ENCODE measurements at places on chromosomes 4 and X. TPM values are rescaled to one million over a fixed set of nuclear protein-coding genes. Genes with fewer than 3 reads are reported as not detected.

DNA sequence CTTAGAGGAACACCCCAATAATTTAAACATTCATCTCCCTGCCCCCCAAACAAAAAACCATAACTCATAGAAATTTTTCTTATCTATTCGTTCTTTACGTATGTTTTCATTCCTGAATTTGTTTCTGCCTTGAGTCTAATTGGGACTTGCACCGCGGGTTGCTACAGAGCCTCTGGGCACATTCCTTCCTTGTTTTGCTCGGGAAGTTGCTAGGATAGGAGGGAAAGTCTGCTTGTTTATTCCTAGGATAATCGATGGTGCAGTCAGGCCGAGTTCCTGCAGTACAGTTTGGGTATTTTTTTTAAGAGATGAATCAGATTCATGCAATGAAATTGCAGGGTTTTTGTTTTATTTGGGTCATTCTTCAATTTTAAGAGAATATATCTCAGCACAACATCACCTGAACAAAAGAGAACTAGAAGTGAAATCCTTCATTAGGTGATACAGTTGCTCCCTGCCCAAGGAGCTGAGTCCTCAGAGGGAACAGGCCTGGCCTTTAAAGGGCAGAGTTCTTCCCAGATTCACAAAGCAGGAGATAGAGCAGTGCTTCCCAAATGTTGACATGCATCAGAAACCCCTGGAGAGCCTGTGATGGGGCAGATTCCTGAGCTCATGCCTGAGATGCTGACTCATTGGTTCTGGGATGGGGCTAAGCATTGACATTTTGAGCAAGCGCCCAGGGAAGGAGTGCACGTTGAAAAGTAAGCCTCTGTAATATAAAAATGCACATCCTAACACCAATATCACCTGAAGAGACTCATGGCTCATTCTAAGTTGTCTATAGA lies 114.9 kb upstream of the FAM9B start:
- H3K27ac ChIP-seq: peak overlapping the region; percentile 96
- H3K36me3 ChIP-seq: no peaks in the 10 kb centered on the region
- no peak overlapping the region for H3K4me3 ChIP-seq
- peaks cover 11% of the 10 kb centered on the region for H3K4me1 ChIP-seq
- peak; percentile 71 for DNase-seq
- no peaks in the 10 kb centered on the region for H3K27me3 ChIP-seq

GAR1 gene
- 4.4 TPM for total RNA-seq

ENAM gene
- total RNA-seq: under 0.01 TPM

- no peaks in the 10 kb centered on the region for H3K4me1 ChIP-seq
- H3K36me3 ChIP-seq: no peaks in the 10 kb centered on the region
- no peaks in the 10 kb centered on the region for H3K27me3 ChIP-seq
- no peak for DNase-seq
- no peak overlapping the region for H3K27ac ChIP-seq
- H3K4me3 ChIP-seq: no peak overlapping the region
These were observed 1950.9 kb upstream of the TENM3 start for GRCh38 chr4:180292339-180292738.

- peaks cover 2% of the 10 kb centered on the region for H3K4me1 ChIP-seq
- H3K4me3 ChIP-seq: no peak overlapping the region
- no peaks in the 10 kb centered on the region for H3K27me3 ChIP-seq
- no peak for DNase-seq
These were observed 3.5 kb downstream of the FAT1 start for GRCh38 chr4:186719925-186720694.

BEX5 gene
- total RNA-seq: not detected

DNA sequence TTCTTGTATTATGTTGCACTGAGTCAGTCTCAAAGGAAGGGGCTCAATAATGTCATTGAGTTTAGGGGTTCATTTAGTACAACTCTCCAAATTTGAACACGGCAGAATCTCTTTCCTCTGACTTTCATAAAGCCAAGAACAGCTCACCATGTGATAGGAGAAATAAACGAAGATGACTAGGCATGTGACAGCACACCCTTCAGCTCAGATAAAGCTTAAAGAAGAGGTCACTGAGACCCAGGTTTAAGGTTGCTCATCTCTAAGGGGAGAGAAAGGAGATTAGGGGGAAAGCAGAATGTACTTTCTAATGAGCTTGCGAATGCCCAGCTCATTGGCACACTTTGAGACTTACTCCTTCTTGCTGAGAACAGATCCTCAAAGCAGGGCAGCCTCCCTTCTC lies 89.0 kb downstream of the PLAC1 start:
- H3K27ac ChIP-seq: no peak overlapping the region
- H3K36me3 ChIP-seq: no peaks in the 10 kb centered on the region
- no peak for DNase-seq
- no peak overlapping the region for H3K4me3 ChIP-seq

DNA sequence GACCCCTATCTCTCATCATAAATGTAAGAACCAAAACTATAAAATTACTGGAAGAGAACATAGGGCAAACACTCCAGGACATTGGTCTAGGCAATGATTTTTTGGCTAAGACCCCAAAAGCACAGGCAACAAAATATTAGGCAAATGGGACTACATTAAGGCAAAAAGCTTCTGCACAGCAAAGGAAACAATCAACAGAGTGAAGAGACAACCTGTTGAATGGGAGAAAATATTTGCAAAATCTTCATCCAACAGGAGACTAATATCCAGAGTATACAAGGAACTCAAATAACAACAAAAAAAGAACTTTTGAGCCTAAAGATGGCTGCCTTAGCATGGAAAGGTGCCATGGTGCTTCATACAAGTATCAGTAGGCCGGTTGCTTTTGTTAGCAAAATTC lies 111.1 kb upstream of the FMR1 start:
- H3K4me3 ChIP-seq: no peak overlapping the region
- H3K4me1 ChIP-seq: no peaks in the 10 kb centered on the region
- no peak overlapping the region for H3K27ac ChIP-seq
- H3K36me3 ChIP-seq: no peaks in the 10 kb centered on the region

ASB11 gene
- total RNA-seq: not detected

SH2D1A gene
- total RNA-seq: not detected

GRCh38 chr4:27886120-27886519 lies 1025.5 kb downstream of the STIM2 start:
- no peaks in the 10 kb centered on the region for H3K4me1 ChIP-seq
- DNase-seq: no peak
- H3K36me3 ChIP-seq: no peaks in the 10 kb centered on the region
- H3K27ac ChIP-seq: no peak overlapping the region
- no peak overlapping the region for H3K4me3 ChIP-seq
- no peaks in the 10 kb centered on the region for H3K27me3 ChIP-seq

DNA sequence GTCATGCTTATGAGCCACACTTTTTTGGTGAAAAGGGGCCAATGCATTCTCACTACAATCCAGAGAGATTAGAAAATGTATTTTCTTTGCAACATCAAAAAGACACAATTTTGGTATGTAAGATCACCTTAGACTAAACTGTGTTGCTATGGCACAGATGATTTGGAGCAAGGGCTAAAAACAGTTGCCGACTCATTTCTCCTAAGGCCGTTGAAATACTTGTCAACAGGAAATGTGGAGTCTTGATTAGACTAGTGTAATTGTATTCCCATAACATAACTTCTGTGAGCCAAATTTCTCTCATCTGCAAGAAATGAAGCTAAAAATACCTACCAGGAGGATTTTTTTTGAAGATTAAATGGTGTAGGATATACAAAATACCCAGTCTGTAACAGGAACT lies 2547.7 kb downstream of the ARAP2 start:
- H3K27ac ChIP-seq: no peak overlapping the region
- H3K36me3 ChIP-seq: no peaks in the 10 kb centered on the region

- no peaks in the 10 kb centered on the region for H3K27me3 ChIP-seq
- H3K36me3 ChIP-seq: no peaks in the 10 kb centered on the region
- DNase-seq: no peak
- H3K4me1 ChIP-seq: no peaks in the 10 kb centered on the region
- no peak overlapping the region for H3K4me3 ChIP-seq
These were observed 23.9 kb downstream of the SLC39A8 start for GRCh38 chr4:102321260-102321995.

IL15 gene
- 5.8 TPM for total RNA-seq

- H3K27ac ChIP-seq: no peak overlapping the region
- DNase-seq: no peak
- no peaks in the 10 kb centered on the region for H3K27me3 ChIP-seq
- peaks cover 15% of the 10 kb centered on the region for H3K36me3 ChIP-seq
These were observed 180.3 kb downstream of the DCLK2 start for GRCh38 chr4:150258569-150258968.

QRFPR gene
- total RNA-seq: not detected

USP26 gene
- total RNA-seq: not detected
